ENCODE measurements at places on chromosomes 4 and X.

DNA sequence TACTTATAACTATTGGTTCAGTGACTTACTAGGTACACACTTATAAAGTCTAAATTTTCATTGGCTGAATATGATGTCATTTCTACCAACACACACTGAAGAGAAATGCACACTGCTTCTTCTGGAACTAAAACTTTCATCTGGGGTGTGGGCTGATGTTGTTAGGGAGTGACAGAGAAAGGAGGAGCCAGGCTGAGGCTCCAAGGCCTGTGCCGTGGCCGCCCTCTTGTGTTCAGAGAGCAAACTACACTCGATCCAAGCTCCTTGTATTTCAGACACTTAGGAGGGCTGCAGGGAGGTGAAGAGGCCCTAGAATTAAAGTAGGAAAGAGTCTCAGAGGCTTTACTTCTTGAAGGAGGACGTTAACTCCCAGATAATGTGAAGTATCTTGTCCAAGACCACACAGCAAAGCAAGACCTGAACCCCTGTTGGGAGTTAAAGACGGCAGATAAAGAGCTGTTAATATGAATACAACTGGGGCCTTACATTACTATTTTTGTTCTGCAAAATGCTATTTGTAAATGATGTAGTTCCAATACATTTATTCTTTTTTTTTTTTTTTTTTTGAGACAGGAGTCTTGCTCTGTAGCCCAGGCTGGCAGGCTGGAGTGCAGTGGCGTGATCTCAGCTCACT is 137.5 kb downstream of the AFAP1 start:
- peak; percentile 77 for DNase-seq

DNA sequence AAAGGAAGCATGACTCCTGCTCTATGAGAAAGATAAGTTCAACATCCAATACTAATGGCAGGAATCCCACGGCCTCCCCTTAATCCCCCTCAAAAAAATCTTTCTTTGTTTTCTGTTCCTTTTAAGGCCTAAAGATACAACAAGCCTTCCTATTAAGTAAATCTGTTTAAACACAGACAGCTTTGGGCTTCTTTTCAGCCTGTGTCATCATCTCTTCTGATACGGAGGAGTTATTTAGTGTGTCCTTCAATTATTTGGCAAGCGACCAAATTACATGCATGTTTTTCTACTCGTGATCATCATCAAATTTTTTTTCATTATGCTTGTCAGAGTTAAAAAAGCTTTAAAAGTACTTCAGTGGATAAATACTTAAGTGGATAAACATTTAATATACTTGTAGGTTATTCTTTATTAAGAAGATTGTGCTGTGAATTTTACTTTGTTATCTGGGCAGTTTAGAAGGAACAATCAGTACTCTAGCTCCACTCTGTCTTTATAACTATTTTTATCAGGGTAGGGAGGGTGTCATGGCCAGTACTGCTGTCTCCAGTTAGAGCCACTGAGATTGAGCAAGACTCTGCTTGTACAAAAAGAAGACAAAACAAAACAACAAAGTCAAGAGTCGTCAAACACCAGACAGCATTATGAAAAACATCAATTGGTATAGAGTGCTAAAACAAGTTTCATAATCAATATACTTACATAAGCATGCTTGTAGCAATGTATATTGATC is 210.7 kb downstream of the PRR32 start:
- DNase-seq = no peak

DNA sequence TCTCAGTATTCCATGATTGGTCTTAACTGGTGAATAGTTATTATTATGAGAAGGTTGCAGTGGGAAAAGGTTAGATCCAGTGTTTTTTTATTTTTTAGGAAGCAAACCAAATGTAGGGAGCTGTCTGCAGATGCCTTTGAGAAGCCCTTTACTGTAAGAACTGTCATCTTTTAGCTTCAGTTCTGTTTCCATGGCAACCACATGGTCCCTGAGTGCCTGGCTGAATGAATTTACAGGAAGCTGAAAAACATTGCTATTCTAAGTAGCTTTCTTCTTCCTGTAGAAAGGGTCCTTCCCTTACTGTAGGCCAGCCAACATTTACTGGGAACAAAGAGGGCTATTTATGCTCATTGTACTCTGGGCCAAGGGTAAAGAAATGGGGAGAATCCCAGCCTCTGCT is 103.3 kb downstream of the DCLK2 start:
- no peak for DNase-seq

DNA sequence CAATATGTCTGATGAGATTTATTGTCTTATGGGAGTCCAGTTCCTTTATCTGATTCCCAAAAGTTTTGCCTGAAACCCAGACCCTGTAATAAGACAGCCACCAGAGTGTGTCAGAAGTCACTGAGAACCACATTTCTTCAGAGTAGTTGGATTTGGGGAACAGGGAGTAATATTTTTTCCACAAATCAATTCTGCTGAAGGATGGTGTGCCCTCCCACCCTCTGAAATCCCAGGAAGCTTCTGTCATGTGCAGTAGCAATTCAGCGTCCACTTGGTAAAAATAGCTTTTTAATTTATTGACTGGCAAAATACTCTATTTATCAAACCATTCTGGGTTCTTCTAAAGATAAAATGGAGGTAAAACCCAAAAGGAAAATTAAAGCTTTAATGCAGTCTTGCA is 229.4 kb downstream of the FBXW7 start:
- no peak for DNase-seq

DNA sequence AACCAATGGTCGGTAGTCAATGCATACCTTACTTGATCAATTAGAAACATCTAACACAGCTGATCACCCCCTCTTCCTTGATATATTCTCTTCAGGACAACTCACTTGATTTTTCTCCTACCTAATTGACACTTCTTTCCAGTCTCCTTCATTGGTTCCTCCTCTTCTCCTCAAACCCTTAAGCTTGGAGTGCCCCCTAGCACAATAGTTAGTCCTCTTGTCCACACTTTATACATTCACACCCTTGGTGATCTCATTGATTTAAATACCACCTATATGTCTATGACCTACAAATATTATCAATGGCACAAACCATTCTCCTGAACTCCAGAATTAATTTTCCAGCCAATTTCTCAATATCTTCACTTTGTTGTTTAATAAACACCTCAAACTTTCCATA is 724.0 kb downstream of the ADGRL3 start:
- DNase-seq = no peak

GRCh38 chr4:176999935-177000543 is 207.3 kb upstream of the VEGFC start:
- DNase-seq = peak; percentile 32

DNA sequence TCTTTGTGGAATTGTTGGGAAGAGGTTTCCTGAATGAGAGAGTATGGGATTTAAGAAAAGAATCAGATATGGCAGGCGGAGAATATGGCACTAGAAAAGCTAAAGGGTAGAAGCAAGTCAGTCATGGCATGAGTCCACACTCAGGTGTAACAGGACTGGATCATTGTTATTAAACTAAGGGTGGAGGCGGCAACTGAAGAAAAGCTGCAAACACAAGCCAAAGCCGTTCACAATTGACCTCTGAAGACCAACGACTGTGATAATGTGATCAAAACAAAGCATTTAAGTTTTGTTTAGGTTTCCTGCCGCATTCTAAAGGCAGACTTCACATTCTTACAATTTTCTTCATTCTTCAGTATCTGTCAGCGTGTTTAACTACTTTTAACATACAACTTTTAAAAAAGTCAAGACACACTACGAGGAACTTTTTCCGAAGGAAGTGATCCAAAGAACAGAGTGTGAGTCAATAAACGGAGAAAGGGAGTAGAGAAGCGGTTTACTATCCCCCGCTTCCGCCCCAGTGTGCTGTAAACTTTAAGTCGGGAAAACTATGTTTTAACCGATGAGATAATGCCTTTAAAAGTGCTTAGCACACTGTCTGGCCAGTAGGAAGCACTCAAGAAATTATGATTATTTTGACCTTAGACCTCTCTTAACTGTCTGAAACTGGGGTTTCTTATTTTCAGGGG is 909 bp upstream of the SLAIN2 start:
- DNase-seq = no peak

DNA sequence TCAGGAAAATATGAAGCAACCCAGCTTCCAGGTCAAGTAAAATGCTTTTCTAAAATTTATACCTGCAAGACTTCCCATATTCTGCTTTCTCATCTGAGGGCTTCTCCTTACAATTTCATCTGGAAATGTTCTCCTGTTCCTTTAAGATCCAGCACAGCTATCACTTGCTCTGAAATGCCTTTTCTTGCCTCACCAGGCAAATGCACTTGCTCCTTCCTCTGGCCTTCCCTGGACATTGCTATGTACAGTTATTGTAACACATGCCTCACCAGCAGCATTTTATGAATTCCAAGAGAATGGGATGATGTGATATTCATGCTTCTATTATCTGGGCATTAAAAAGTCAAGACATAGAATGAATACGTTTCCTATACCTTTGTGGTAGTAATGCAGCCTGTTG is 842.1 kb upstream of the INTU start:
- no peak for DNase-seq

DNA sequence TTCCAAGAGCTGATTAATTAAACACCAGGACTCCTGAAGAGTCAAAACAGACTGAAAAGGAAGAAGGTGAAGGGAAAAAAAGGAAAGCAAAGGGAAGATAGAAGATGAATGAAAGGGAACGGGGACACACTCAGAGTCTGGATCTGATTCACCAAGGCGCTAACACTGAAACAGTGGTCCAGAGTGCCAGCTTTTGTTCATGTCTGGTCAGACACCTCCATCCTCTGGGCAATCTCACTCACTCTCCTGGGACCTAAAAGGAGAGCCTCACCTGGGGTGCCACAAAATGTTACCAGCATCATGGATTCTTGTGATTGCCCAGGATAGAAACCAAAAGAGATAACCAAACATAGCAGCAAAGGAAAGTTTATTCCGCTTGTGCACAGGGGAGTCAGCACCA is 120.3 kb upstream of the AFF2 start:
- DNase-seq = no peak

- no peak for DNase-seq
Observed at GRCh38 chr4:158543191-158543590, 21.5 kb downstream of the RXFP1 start.

GRCh38 chrX:109783701-109784079 is 50.6 kb upstream of the ACSL4 start:
- DNase-seq = no peak

- DNase-seq = no peak
Observed at GRCh38 chrX:13401724-13402123, 81.9 kb upstream of the ATXN3L start.

DNA sequence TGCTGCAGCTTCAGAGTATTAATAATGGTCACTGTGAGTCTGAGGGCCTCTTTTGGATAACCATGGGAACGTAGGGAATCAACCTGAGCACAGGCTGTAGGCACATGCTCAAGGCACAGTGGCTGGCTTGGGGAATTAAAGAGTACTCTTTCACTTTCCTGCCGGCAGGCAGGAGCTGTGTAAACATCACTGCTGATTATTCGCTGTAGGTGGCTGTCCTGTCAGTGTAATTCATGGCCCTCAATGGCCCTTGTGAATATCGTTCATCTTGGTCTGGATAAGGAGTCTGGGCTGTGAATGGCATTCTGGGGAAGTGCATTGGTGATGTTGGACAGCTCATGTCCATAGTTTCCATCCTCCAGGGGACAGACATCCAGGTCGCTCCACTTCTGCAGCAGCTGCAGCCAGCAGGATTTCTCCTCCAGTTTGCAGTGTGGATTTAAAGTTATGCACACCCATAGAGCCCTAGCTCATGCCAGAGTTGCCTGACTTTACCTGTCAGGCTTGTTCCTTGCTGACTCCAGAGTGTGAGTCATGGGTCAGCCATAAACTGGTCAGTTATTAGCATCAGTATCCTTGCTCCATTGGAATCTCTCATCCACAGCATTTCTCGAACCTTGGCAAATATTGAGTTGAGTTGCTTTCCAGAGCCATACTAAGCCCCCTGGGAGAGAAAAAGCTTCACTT is 43.0 kb downstream of the C4orf33 start:
- DNase-seq = peak; percentile 30

DNA sequence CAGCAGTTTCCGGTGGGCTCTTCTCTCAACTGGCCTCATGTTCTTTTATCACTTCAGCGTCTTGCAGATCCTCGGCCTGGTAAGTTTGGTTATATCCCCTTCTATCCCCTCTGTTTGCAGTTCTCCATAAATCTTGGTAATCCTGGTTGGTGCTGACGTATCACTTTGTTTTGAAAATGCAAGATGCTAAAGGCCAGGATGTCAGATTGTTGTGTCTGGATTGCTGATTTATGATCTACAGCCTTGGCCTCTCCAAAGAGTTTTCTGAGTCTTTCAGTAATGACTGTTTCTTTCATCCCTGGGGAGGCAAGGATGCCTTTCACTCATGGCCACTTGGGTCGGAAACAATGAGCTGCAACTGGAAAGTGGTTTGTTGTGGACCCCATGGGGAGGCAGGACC is 146.4 kb downstream of the AMMECR1 start:
- no peak for DNase-seq

DNA sequence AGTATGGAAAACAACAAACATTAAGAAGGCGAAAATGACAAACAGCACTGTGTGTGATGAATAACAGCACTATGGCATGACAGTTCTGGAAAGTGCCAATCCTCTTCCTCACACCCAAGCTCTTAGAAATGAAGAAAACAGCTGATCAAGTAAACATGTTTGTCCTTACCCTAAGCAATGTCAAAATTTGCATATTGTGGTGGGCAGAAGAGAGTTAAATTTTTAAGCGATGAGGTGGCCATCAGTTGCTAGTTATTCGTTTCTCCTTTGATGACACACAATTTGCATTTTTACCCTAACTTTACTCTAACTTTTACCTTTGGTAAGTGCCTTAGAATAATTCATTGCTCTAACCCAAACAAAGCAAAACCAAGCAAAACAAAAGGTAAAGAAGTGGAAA is 8.8 kb downstream of the PROM1 start:
- no peak for DNase-seq

GRCh38 chr4:56995525-56995924 is 16.8 kb downstream of the POLR2B start:
- DNase-seq = no peak

GRCh38 chr4:3690551-3691152 is 75.5 kb upstream of the ADRA2C start:
- no peak for DNase-seq

DNA sequence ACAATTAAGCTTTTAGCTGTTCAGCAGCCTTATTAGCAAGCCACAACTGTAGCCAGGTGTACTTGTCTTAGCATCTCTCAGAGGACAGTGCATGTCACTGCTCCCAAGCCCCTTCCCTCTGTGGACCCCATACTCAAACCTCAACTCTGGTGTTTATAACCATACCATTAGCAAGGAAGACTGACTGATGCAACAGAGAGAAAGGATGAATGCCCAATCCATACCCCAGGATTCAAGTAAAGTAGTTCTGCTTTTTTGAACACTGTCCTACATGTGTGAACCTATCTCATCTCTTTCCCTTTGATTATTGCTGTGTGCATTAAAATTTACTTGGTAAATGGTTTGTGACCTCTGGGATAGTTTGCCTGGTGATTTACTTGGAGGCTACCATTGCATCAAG is 22.8 kb upstream of the CYBB start:
- no peak for DNase-seq

DNA sequence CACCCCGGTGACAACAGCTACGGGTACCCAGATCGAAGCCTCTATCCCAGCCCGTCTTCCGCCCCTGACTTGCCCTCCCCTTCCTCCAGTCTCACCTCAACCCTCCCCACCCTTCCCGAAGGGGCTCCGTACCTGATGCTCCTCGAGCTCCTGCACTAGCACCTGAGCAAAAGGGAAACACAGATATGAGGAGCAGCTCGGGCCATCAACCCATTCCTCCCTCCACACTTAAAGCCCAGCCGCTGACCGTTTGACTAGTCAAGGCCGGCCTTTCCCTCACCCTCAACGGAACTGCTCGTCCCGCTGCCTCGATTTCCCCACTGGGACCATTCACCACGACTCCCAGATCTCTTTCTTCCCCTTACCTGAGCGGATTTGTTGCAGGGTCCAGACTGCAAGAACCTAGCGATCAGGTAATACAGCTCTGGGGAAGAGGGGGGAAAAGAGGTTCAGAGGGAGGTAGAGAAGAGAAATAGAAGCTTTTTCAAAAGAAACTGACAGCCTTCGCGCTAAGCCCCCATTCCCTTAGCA is 731 bp downstream of the BRWD3 start:
- DNase-seq = peak; percentile 8

Data from RWPE1 (cell line).